ENCODE measurements at places on chromosomes 4 and X.

- H3K27ac ChIP-seq = no peak overlapping the region
- no peak overlapping the region for H3K4me3 ChIP-seq
- H3K27me3 ChIP-seq = peaks cover 2% of the 10 kb centered on the region
- no peaks in the 10 kb centered on the region for H3K4me1 ChIP-seq
Measured at GRCh38 chr4:53505947-53506346, 85.3 kb downstream of the LNX1 start.

DNA sequence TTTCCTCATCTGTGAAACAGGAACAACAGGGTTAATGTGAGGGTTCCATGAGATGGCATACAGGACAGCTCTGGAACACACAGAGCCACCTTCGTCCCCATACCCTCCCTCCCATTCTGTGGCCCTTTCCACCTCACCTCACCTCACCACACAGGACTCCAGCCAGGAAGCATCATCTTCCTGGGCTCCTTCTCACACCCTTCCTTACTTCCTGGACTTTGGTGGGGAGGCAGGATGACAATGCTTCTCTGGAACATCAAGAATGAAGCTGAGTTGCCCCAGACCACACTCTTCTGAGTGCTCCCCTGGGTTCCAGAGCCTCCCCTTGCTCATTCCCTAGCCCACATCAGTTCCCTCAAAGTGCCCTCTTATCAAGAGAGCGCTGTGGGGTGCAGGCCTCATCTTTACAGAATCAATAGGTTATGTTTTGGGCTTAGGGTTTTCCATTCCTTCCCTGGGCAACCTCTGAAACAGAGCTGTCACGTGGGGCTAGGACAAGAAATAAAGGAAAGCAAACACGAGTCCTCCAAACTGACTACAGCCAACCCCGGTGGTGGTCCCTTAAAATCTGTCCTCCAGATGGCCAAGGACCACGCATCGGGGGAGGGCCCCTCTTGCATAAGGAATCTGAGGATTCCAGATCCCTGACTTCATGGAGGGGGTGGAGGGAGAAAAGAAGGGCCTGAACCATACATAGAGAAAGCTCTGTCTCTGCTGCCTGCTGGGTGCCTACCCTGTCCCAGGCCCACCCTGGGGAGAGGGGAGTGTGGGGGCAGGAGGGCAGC is 74.4 kb upstream of the ATP6AP2 start:
- no peak for DNase-seq
- no peak overlapping the region for H3K4me3 ChIP-seq
- H3K36me3 ChIP-seq = no peaks in the 10 kb centered on the region
- H3K27me3 ChIP-seq = peaks cover 27% of the 10 kb centered on the region
- H3K27ac ChIP-seq = no peak overlapping the region
- no peaks in the 10 kb centered on the region for H3K4me1 ChIP-seq

DNA sequence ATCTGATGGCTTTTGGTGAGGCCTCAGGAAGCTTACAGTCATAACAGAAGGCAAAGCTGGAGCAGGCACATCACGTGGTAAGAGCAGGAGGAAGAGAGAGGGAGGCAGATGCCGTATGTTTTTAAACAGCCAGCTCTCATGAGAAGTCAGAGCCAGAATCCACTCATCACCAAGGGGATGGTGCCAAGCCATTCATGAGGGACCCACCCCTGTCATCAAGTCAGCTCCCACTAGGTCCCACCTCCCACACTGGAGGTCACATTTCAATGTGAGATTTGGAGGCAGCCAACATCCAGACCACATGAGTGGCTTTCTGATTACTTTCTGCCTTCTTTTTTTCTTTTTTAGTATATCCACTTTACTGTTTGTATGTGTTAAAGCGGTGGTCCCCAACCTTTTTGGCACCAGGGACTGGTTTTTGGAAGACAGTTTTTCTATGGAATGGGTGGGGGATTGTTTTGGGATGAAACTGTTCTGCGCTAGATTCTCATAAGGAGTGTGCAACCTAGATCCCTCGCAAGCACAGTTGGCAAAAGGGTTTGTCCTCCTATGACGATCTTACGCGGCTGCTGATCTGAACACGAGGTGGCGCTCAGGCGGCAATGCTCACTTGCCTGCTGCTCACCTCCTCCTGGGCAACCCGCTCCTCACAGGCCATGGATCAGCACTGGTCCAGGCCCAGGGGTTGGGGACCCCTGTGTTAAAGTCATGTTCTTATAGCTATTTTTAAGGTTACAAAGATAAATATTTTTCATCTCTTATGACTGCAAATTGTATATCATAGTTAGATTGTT is 61.7 kb downstream of the SLIT2 start:
- H3K27ac ChIP-seq = no peak overlapping the region
- no peaks in the 10 kb centered on the region for H3K27me3 ChIP-seq
- H3K4me3 ChIP-seq = no peak overlapping the region

GRCh38 chr4:64405761-64406160 is 3.5 kb downstream of the TECRL start:
- no peaks in the 10 kb centered on the region for H3K27me3 ChIP-seq
- DNase-seq = no peak
- no peaks in the 10 kb centered on the region for H3K4me1 ChIP-seq
- no peak overlapping the region for H3K4me3 ChIP-seq
- no peaks in the 10 kb centered on the region for H3K36me3 ChIP-seq

DNA sequence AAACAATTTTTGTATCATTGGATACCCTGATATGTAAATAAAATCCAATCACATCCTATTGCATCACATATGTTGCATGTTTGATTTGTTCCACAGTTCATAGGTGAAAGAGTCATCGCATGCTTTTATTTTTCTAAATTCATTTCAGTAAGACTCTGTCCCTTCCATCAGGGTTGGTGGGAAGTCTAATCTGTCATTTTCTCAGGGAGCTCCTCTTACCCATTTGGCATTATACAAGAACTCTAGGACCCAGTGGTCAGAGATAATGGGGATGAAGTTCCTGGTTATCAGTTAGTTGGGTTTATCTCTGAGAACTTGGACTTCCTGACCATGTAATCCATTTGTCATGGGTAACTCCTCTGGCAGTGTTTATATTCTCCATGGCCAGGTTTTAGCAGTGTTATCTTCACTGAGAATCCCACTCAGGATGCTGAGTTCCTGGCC is 227.1 kb upstream of the JADE1 start:
- H3K36me3 ChIP-seq = no peaks in the 10 kb centered on the region
- H3K27ac ChIP-seq = peak overlapping the region; percentile 42
- no peak for DNase-seq
- no peaks in the 10 kb centered on the region for H3K27me3 ChIP-seq
- no peak overlapping the region for H3K4me3 ChIP-seq

GRCh38 chr4:16779028-16779675 is 119.3 kb downstream of the LDB2 start:
- DNase-seq = no peak
- no peaks in the 10 kb centered on the region for H3K4me1 ChIP-seq
- H3K27ac ChIP-seq = no peak overlapping the region
- no peaks in the 10 kb centered on the region for H3K36me3 ChIP-seq
- no peak overlapping the region for H3K4me3 ChIP-seq

- no peak for DNase-seq
- no peaks in the 10 kb centered on the region for H3K36me3 ChIP-seq
- peaks cover 12% of the 10 kb centered on the region for H3K27me3 ChIP-seq
- H3K27ac ChIP-seq = no peak overlapping the region
- no peak overlapping the region for H3K4me3 ChIP-seq
Measured at GRCh38 chr4:81065446-81065845, 34.9 kb downstream of the BMP3 start.

GRCh38 chr4:38365261-38365660 is 298.7 kb upstream of the KLF3 start:
- no peaks in the 10 kb centered on the region for H3K36me3 ChIP-seq
- no peak overlapping the region for H3K4me3 ChIP-seq
- H3K27me3 ChIP-seq = no peaks in the 10 kb centered on the region

GRCh38 chr4:162681212-162681611 is 485.5 kb downstream of the NAF1 start:
- no peak overlapping the region for H3K4me3 ChIP-seq
- no peaks in the 10 kb centered on the region for H3K4me1 ChIP-seq
- H3K36me3 ChIP-seq = no peaks in the 10 kb centered on the region
- no peak for DNase-seq
- no peak overlapping the region for H3K27ac ChIP-seq
- no peaks in the 10 kb centered on the region for H3K27me3 ChIP-seq
